ENCODE measurements at places on chromosomes 3 and 15.

DNA sequence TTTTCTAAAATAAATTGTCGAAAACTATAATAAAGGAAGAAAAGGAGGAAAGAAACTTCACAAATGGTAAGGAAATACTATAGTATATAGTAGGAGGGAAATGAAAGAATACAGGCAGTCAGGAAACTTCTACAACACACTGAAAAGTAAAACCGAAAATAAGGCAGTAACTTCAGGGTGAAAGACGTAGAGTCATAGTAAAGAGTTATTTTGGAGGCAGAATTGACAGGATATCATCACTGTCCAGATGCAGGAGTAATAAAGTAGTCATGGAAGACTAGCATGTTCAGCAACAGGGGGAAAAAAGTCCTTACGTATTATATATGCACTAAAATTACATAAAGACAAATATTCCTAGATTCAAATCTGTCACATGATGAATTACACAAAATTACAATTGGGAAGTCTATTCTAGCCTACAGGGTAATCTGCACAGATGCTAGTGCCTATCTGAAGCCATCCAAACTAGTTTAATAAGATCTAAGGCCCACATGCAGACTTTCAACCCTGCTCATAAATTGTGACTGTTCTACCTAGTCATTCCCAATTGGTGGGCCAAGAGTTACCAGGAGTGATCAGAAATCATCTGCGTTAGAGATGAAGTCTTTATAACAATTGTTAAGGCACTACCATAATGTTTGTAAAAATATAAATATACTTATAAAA lies 14.0 kb downstream of the VPS13C start:
- no peak for DNase-seq

DNA sequence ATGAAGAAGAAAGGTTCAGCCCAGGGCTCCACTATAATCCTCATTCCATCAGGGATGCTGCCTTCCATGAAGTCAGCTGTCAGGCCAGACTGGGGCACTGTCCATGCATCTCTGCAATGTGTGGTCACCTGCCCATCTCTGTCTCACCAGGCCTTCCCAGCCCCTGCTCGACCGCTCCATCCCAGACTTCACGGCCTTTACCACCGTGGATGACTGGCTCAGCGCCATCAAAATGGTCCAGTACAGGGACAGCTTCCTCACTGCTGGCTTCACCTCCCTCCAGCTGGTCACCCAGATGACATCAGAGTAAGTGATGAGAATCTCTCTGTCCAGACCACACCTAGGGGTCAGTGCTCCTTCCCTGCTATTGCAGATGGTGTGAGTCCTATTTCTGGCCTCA lies 454.1 kb downstream of the EPHB1 start:
- no peak for DNase-seq

- DNase-seq: no peak
Observed at GRCh38 chr3:155608228-155608920, 136.5 kb downstream of the PLCH1 start.

GRCh38 chr3:37545479-37545878 lies 316.2 kb upstream of the CTDSPL start:
- no peak for DNase-seq

DNA sequence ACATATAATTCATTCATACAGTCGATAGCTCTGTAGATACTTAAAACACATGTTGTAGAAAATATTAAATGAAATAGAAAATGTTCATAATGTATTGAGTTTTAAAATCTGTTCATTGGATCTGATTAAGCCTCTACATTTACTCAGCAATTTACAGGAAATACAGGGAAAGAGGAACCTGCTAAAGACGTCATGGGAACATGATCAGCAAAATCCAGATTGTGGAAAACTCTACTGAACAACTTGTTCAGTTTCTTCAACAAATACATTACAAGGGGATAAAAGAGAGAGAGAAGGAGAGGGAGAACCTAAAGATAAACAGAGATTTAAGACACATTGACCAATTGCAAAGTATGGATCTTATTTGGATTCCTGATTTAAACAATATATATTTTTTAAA lies 46.7 kb downstream of the KLHL6 start:
- DNase-seq: no peak

DNA sequence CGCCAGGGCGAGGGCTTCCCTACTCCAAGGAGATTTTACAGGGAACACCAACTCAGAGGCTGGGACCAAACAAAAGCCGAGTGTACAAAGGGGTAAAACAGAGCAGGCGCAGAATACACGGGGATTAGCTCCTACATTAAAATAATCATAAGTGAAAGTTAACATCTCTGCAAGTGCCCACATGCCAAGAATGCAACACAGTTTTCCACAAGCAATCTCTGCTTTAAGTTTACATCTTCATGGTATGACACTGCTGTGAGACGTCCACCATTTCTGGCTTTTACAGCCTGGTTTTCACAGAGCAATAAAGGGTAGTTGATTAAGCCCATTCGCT lies 500 bp upstream of the VGLL3 start:
- no peak for DNase-seq

DNA sequence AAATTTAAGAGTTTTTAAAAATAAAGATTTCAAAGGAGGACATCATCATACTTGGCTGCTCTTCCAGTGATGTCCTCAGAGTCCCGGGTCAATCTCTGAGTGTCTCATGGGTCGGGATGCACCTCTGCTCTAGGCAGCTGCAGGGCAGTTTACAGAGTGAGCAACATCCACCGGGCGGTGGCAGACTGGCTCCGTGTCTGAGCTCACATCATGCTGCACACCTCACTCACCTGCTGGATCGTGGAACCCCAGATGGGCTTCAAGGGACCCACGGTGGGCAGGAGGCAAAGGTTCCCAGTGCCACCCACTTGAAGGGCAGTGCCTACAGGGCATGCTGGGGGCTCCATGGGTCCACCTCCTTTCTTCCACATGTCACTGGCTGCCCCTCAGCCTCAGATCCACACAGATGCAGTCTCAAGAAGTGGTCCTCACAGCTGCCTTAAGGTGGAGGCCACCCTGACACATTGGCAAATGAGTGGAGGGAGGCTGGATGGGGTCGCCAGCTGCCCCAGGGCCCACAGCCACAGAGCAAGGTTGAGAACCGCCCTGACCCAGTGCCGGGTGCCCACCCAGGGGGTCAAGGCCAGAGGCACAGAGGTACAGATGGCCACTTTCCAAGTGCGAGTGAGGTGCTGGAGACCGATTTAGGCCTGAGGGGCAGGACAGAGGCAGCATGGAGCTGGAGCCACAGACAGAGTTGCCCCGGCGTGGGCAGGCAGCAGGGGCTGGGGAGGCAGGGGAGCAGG lies 25.2 kb downstream of the CYFIP1 start:
- no peak for DNase-seq

DNA sequence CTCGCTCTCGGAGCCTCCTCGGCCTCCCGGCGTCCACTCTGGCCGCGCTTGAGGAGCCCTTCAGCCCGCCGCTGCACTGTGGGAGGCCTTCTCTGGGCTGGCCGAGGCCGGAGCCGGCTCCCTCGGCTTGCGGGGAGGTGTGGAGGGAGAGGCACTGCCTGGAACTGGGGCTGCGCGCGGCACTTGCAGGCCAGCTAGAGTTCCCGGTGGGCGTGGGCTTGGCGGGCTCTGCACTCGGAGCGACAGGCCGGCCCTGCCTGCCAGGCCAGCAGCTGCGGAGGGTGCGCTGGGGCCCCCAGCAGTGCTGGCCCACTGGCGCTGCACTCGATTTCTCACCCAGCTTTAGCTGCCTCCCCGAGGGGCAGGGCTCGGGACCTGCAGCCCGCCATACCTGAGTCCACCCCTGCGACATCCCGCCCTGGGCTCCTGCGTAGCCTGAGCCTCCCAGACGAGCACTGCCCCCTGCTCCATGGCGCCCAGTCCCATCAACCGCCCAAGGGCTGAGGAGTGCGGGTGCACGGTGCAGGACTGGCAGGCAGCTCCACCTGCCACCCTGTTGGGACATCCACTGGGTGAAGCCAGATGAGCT lies 765.0 kb downstream of the IGSF11 start:
- DNase-seq: no peak

GRCh38 chr3:44887101-44887500 lies 12.7 kb downstream of the TGM4 start:
- DNase-seq: no peak

GRCh38 chr3:82473864-82474541 lies 712.6 kb upstream of the GBE1 start:
- no peak for DNase-seq

DNA sequence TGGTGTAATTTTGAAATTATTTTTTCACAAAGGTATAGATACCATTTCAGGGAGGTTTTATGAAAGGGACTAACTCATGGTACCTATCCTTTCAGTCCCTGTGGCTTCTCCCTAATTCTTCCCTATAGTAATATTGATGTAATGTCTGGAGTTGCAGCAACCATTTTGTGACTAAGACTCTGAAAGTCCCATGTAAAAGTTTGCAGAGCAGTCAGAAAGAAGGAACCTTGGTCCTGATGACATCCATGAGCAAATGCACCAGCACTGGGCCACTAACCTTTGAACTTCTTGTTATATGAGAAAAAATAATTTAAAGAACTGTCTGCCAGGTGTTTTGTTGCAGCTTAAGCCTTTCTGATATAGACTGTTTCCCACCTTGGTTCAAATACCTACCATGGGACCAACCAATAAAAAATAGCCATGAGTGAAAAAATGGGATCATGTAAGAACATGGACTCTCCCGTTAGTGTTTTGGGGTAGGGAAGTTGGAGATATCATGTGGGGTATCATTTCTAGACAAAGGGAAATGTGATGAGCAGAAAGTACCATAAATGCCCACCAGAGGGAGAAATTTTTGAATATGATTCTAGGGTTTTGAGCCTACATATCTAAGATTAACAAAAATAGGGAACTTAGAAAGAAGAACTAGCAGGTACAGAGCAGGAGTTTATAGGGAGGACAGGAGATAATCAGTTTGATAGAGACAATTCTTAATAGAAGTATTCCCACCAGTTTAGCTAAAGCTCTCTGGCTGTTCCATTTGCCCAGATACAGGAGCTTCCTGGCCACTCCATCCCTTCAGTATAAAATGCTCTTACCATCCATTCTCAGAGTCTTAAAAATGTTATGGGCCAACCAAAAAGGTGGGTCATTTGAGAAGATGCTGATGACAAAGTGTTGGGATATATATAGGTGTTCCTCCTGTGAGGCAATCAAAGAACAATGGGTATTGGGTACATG lies 3.4 kb upstream of the CPOX start:
- DNase-seq: no peak

DNA sequence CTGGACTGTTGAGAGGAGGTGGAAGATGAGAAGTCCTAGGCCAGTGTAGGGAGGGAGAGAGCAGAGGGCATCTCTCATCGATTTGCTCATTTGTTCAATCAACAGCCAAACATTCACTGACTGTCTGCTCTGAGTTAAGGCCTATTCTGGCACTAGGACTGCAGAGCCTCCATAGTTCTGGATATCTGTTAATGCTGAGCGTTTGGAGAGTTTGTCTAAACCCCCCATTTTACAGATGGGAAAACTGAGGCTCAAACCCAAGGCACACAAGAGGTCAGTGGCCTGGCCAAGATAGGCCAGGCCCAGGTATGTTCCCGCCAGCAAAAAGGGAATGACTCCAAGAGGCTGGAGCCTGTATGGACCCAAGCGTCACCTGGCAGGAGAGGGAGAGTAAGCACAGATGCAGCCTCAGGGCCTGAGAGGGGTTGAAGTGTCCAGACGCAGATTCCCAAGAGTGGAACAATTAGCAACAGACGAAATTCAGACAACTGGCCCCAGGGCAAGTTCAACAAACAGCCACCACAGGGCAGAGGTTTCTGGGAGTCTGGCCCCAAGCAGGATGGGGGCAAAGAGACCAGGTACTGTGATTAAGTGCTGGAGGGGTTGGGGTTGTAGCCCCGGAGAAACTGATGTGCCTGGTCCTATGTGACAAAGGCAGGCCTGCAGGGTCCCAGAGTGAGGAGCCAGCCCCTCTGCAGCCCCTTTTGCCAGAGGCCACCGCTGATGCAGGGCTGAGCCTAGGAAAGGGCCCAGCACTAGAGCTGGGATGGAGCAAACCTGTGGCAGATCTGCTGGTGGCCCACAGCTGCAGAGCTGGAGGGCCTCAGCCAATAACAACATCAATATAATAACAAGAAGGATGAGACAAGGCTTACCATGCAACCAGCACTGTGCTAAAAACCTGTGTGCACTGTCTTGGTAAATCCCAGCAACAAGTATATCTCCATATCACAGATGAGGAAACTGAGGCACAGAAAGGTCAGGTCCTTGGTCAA lies 245.1 kb upstream of the TLE3 start:
- no peak for DNase-seq

- DNase-seq: no peak
Observed at GRCh38 chr3:40470701-40471100, 6.2 kb upstream of the ZNF619 start.

- peak; percentile 76 for DNase-seq
Observed at GRCh38 chr3:194856296-194856695, 170.6 kb downstream of the FAM43A start.

All from gastrocnemius medialis (tissue), 4 donors.